ENCODE measurements at places on chromosomes 12 and 14. TPM values are rescaled to one million over a fixed set of nuclear protein-coding genes. Genes with fewer than 3 reads are reported as not detected.

The CCER1 gene
- not detected for total RNA-seq

The MYRFL gene
- 0.50 TPM for total RNA-seq

The RNU4-1 gene
- under 0.01 TPM for total RNA-seq

The PSMA3 gene
- total RNA-seq, result 63.5 TPM

The GNB3 gene
- total RNA-seq, result 2.5 TPM

The HNF1A gene
- not detected for total RNA-seq

The ANG gene
- 6.0 TPM for total RNA-seq

The DBX2 gene
- total RNA-seq, result 13.0 TPM
